ENCODE measurements at places on chromosomes 1 and 21.
A peak's percentile ranks its signal among the peaks of the same experiment; 100 is the strongest.

DNA sequence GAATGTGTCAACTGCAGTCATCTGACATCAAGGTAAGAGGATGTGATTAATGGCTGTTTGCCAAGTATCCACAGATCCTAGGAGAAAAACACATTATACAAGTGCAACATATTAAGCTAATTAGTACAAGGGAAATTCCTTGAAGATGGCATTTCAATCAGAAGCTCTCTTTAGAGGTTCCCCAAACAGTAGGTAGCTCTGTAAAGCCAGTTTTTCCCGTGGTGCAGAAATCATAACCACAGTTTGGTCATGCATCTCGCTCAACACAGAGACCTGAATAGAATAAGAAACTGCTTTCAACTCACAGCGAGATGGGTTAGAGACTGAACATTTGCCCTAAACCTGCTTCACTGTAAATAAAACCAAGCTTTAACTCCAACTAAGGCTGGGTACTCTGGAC is 230.5 kb upstream of the CAMK1G start:
- DNase-seq = no peak

DNA sequence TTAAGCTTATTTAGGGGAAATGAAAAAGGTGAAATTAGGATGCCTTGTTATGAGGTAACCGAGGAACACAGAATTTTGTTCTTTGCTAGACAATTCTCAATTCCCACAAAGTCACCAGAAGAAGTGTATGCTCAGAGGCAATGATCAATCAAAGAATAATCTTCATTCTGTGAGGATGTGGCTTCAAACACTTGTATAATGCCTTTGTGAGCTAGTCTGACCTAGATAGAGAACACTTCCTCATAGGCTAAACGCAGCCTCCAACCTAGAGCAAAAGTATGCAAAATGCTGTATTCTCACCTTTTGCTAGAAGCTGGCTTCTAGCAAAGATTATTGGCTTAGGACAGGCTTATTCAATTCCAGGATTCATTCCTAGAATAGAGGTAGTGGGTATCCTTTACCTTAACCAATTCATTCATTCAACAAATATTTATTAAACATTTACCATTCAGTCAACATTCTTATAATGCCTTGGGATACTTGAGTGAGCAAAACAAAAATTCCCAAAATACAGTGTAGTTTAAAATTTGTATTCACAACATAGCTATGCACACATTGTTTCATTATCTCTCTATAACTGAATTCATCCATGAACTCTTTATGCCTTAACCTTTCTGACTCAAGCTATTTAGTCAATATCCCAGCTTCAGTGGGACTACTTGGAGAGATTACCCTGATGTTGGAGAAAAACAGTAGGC is 530.2 kb downstream of the PTPRC start:
- no peak for DNase-seq

DNA sequence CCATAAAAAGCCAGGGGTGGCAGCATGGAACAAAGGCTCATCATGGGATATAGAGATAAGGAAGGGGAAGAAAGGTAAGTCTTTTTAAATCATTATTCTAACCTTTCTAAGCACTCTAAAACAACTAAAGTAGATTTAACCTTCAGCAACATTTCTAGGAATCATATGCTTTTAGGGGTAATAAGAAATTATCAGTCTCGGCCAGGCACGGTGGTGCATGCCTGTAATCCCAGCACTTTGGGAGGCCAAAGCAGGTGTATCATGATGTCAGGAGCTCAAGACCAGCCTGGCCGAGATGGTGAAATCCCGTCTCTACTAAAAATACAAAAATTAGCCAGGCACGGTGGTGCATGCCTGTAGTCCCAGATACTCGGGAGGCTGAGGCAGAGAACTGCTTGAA is 20.3 kb upstream of the PHTF1 start:
- no peak for DNase-seq

DNA sequence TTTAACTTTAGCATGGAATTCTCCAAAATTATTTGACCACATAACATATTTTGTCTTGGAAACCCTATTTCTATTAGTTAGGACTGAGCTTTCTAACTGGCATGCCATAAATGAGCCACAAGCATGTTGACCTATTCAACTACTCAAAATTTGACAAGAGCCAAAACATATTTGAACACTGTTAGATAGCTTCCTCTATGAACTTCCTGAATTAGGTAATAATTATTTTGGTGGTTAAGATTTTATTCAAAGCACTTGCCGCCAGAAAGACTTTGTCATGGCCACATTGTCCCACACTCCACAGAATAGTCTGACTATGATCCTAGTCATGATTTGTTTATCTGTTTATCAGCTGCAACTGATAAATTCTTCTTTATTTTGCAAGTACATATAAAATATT is 23.1 kb upstream of the CTPS1 start:
- DNase-seq = no peak

DNA sequence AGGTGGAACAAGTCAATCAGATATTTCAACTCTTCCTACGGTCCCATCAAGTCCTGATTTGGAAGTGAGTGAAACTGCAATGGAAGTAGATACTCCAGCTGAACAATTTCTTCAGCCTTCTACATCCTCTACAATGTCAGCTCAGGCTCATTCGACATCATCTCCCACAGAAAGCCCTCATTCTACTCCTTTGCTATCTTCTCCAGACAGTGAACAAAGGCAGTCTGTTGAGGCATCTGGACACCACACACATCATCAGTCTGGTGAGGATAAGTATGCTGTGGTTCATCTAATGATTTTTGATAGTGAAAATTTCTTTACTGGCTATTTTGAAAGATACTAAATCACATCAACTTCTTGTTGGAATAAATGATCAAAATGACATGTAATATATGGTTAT is 67.7 kb upstream of the MPC2 start:
- no peak for DNase-seq

DNA sequence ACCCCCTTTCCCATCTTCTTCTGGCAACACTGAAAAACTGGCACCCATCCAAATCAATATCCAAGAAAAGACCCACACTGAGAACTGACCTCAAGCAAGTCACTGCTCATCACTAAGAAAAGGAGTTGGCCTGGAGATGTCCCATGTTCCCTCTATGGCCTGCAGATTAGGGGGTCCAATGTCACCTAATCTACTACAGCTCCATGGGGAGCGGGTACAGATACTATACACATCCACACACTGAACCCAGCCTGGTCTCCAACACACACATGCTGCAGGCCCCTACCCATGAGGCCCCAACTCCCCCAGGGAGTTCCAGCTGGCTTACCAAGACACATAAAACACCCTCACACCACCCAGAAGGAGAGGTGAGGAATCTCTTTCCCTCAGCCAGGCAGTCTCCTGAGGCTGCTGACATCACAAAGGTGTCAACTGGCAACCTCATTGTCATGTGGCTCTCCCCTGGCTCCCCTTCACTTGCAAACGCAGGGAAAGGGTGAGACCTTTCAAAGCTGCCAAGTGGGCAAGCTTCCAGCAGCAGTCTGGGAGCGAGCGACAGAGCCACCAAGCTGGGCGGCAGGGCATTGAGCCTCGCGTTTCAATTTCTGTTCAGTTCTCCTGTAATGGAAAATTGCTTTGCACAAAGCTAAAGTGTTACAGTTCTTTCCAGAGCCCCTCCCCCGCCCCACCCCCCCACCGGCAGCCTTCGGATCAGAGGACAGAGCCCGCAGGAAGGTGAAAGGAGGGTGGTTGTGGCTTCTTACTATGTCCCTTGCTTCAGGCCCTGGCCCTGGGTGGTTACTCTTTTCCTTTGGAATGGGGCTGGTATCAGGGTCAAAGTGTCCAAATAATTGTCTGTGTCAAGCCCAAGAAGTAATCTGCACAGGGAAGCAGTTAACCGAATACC is at the start of gene LRRC52:
Gene LRRC52, plus strand, starts transcription at position 469 of the 907 bp plus-strand sequence. Its CDS starts 297 bp downstream, at position 766.
- DNase-seq = peak; percentile 59

- DNase-seq = no peak
Measured at GRCh38 chr1:113768916-113769600, 9.8 kb upstream of the PHTF1 start.

GRCh38 chr1:71014178-71014579 is 33.4 kb downstream of the PTGER3 start:
- DNase-seq = no peak

DNA sequence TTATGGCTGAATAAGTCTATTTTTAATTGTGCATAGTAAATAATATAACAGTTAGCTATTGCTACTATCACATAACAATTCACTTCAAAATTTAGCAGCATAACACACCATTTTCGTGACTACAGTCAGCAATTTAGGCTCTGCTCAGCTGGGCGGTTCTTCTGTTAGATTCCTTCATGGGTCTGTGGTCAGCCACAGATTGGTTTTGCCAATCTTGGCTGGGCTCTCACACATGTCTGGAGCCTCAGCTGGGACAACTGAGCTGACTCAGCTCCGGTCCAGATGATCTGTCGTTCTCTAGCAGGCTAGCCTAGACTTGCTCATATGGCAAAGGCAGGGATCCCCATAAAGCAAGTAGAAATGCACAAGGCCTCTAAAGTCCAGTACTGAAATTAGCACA is 15.1 kb upstream of the CDC42BPA start:
- DNase-seq = no peak

DNA sequence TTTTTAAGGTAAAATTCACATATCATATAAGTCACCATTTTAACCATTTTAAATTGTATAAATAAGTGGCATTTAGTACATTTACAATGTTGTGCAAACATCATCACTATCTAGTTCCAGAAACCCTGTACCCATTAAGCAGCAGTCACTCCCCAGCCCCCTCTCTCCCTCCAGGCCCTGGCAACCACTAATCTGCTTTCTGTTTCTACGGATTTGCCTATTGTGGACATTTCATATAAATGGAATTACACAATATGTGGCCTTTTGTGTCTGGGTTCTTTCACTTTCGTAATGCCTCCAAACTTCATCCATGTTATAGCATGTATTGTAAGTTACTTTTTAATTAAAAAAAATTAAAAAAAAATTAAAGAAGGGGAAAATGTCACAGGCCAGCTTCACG is 58.0 kb upstream of the RAB3GAP2 start:
- no peak for DNase-seq

- no peak for DNase-seq
Measured at GRCh38 chr1:92274939-92275338, 23.8 kb downstream of the GLMN start.

GRCh38 chr1:115655306-115655663 is 13.5 kb downstream of the VANGL1 start:
- DNase-seq = no peak

DNA sequence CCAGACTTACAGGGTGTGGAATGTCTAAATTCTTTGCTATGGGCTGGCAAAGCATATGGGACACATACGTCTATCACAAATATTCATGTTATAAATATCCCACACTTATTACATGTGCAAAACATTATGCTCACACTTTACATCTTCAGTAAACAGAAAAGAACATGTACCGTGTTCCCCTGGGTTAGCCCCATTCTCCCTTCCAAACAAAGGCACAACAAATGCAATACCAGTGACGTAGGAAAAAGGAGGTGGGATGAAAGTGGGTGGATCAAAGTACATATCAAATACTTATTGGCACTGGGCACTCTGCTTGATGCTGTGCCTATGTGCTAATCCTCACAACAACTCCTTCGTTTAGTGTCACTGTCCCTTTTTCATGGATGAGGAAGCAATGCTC is 170.8 kb downstream of the ZSCAN20 start:
- no peak for DNase-seq

- no peak for DNase-seq
Measured at GRCh38 chr1:64006276-64007051, 197.0 kb upstream of the UBE2U start.

DNA sequence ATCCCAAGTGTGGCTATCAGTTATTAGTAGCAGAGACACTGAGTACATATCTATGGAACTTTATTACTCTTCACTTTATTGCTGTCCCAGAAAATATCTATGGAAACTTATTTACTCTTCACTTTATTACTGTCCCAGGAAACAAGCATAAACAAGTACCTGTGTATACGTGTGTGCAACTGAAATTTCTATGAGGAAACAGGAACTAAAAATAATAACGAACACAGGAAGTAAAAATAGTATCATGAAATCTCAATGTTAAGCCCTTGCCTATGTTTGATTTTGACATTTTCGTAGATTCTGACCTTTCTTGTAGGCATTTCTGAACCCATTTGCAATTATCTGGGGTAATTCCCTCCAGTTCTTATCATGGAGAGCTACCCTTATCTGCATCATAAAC is 64.9 kb upstream of the KRTAP19-8 start:
- no peak for DNase-seq

DNA sequence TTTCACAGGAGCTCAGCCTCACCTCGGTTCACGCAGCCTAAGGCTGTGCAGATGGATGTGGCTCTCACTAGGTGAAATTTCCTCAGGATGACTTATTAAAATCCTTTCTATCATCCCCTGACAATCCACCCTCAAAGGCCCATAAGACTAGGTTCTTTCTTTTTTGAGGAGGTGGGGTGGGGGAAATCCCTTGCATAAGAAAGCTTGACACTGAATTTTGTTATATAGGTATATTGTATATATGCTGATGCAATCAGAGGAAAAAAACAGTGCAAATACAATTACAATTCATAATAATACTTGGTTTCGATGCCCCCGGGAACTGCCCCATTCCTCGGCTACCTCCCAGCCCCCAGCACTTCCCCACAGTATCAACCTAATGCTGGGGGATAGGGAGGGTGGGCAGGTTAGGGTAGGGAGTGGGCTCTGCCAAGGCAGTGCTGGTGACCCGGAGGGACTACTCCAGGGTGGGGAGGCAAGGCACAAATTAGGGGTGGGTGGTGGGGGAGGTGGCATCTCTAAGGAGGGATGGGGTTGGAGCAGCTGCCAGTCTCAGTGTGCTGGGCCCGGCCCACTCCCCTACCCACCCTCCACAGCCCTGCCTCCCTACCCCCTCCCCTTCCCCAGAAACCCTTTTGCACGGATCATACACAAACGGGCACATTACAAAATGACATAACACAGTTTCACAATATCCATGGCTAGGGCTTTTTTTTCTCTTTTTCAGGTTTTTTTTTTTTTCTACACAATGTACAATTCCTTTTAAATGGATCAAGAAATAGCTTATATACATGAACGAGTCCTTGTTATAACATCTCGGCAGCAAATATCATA is 30.9 kb downstream of the SLC27A3 start:
- DNase-seq = no peak

GRCh38 chr1:37802439-37802838 is 5.2 kb upstream of the C1orf122 start:
- no peak for DNase-seq

DNA sequence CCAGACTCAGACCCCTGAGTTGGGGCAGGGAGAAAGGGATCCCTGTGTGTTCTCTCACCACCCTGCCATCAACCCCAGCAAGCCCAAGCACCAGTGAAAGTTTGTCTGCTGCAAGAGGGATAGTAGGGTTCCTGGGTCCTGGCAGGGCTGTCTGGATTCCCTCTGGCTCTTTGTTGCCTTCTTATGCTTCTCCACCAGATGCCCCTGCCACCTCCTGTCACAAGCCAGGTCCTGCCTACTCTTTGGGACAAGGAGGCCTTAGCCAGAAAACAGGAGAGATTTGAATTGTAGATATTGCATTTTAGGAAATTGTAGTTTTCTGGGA is 21.7 kb downstream of the UBE2T start:
- DNase-seq = no peak

GRCh38 chr1:100249155-100249536 is 488 bp downstream of the DBT start:
- DNase-seq = no peak

GRCh38 chr1:2534687-2535441 is 4.8 kb upstream of the HES5 start:
- peak; percentile 63 for DNase-seq

- no peak for DNase-seq
Measured at GRCh38 chr1:203227371-203228083, 1.9 kb downstream of the CHIT1 start.

- DNase-seq = no peak
Measured at GRCh38 chr1:91026777-91027176, 4.9 kb upstream of the ZNF644 start.
